ENCODE measurements at places on chromosomes 5 and 9.

GRCh38 chr9:126696401-126697145 is 82.8 kb downstream of the LMX1B start:
- DNase-seq, result no peak
- no peak overlapping the region for H3K27ac ChIP-seq
- H3K36me3 ChIP-seq, result no peaks in the 10 kb centered on the region
- no peaks in the 10 kb centered on the region for H3K4me1 ChIP-seq

GRCh38 chr5:73531356-73531755 is 33.1 kb downstream of the BTF3 start:
- no peak overlapping the region for H3K27ac ChIP-seq
- no peak for DNase-seq
- H3K4me3 ChIP-seq, result no peak overlapping the region
- H3K36me3 ChIP-seq, result no peaks in the 10 kb centered on the region
- H3K27me3 ChIP-seq, result no peaks in the 10 kb centered on the region
- 0 out of 2 replicates have a peak, but pooled peaks cover 5% of the 10 kb centered on the region for H3K4me1 ChIP-seq

- H3K4me3 ChIP-seq, result peak overlapping the region; percentile 54
- H3K27me3 ChIP-seq, result no peaks in the 10 kb centered on the region
- no peaks in the 10 kb centered on the region for H3K36me3 ChIP-seq
These were observed 702 bp downstream of the CDC20B start for GRCh38 chr5:55172051-55172899.

DNA sequence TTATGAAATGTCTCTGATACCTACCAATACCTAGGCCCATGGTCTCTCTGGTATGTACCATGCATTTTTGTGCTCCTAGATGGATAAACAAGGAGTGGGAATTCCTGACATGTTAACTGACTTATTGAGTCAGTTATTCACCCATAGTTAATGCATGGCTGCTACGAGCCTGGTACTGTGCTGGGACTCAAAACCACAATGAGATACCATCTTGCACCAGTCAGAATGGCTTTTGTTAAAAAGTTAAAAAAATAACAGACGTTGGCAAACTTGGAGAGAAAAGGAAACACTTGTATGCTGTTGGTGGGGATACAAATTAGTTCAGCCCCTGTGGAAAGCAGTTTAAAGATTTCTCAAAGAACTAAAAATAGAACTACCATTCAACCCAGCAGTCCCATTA is 293.8 kb downstream of the OSTF1 start:
- no peaks in the 10 kb centered on the region for H3K36me3 ChIP-seq
- no peaks in the 10 kb centered on the region for H3K27me3 ChIP-seq
- no peak for DNase-seq
- 0 out of 2 replicates have a peak, but pooled peaks cover 4% of the 10 kb centered on the region for H3K4me1 ChIP-seq
- no peak overlapping the region for H3K27ac ChIP-seq

GRCh38 chr9:112544477-112544876 is 57.9 kb downstream of the KIAA1958 start:
- H3K27me3 ChIP-seq, result no peaks in the 10 kb centered on the region
- no peaks in the 10 kb centered on the region for H3K4me1 ChIP-seq
- DNase-seq, result no peak
- no peak overlapping the region for H3K4me3 ChIP-seq
- H3K36me3 ChIP-seq, result no peaks in the 10 kb centered on the region
- H3K27ac ChIP-seq, result no peak overlapping the region

DNA sequence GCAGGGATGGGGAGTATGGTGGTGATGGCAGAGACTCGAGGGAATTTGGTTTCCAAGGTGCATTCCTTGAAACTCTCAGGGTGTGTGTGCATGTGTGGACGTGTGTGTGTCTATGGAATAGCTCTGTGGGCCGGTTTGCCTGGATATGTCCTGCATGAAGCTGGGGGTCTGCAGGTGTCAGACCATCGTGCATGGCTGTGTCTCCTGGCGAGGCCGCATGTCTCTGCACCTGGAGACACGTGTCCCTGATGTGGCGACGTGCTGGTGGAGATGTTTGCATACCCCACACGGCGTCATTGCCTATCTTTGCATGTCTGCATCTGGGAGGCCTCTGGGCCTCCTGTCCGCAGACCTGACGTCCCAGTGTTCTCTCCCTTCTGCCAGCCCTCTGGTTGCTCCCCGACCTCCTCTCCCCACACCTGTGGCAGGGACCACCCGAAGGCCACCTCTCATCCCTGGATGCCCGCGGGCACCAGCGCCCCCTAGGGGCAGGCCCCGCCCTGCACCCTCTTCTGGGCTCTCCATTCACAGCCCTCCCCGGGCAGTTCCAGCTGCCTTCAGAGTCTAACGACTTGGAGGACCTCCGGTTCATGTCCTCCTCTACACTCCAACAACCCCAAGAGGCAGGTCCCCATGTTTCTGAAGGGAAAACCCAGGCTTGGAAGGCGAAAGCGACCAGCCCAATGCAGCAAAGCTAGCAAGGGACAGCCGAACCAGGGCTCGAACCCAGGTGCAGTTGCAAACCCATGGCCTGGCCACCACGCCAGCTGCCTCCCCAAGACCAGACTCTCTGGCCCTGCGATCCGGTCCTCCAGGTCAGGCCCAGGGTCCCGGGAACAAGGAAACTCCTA is 88.6 kb downstream of the LMX1B start:
- no peak overlapping the region for H3K4me3 ChIP-seq
- no peaks in the 10 kb centered on the region for H3K36me3 ChIP-seq
- no peak overlapping the region for H3K27ac ChIP-seq
- peaks cover 34% of the 10 kb centered on the region for H3K27me3 ChIP-seq
- DNase-seq, result no peak

- H3K4me1 ChIP-seq, result no peaks in the 10 kb centered on the region
- no peak overlapping the region for H3K4me3 ChIP-seq
- no peaks in the 10 kb centered on the region for H3K36me3 ChIP-seq
- H3K27ac ChIP-seq, result no peak overlapping the region
These were observed 94.2 kb downstream of the TLE4 start for GRCh38 chr9:79665931-79666330.

DNA sequence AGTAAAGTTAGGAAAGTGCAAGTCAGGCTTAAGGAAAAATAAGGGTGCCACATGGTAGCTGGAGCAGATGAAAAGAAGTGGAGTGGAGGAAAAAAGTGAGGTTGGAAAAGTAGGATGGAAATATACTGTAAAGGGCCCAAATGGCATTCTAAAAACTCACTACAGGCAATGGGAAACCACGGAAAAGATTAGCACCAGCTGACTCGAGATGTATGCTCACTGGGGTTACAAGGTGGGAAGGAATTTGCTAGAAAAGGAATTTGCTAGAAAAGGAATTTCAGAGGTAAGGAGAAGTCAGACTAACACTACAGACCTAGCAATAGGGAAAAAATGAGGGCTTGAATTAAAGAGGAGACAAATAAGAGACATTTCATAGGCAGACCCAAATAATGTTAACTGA is 3.6 kb downstream of the PSMD5 start:
- H3K27ac ChIP-seq, result no peak overlapping the region

DNA sequence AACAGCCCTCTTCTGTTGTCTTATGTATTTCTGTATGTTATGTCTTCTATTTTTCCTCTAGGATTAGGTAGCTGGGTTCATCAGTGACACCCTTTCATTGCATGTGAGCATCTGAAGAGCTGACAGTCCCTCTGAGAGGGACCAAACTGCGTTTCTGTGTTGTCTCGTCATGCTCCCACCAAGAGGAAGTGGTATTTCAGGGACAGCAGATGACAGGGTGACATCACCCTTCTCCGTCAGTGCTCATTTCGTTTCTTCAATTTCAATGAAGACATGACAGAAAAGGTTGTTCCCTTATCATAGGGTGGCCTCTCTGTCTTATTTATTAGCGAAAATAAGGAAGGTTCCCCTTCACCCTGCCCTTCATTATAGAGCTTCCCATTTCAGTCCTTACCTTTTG is 225.9 kb upstream of the NR4A3 start:
- H3K36me3 ChIP-seq, result no peaks in the 10 kb centered on the region
- no peak overlapping the region for H3K27ac ChIP-seq
- DNase-seq, result no peak
- H3K4me3 ChIP-seq, result no peak overlapping the region
- H3K4me1 ChIP-seq, result no peaks in the 10 kb centered on the region

GRCh38 chr9:27431543-27432147 is 92.4 kb upstream of the IFNK start:
- H3K4me1 ChIP-seq, result peaks cover 37% of the 10 kb centered on the region
- H3K27ac ChIP-seq, result peak overlapping the region; percentile 54
- no peak overlapping the region for H3K4me3 ChIP-seq
- H3K36me3 ChIP-seq, result no peaks in the 10 kb centered on the region
- no peak for DNase-seq

- DNase-seq, result peak; percentile 13
- no peak overlapping the region for H3K27ac ChIP-seq
- no peaks in the 10 kb centered on the region for H3K4me1 ChIP-seq
- H3K36me3 ChIP-seq, result no peaks in the 10 kb centered on the region
- H3K27me3 ChIP-seq, result no peaks in the 10 kb centered on the region
- H3K4me3 ChIP-seq, result no peak overlapping the region
These were observed 31.2 kb upstream of the TARS1 start for GRCh38 chr5:33409435-33410170.

DNA sequence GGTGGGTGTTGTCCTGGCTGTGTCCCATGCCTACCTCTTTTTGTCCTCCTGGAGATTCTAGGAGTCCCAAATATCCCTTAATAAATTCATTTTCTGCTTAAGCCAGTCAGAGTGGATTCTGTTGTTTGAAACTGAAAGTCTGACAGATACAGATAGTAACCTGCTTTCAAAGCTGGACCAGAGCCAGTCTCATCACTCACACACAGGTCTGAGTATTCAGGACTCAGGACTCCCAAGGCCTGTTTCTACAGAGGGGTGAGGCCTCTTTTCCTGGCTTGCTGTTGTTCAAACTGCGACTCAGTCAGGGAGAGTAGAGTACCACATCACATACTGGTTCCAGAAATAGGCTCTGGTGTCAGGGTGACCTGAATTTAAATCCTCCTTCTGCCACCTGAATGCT is 190.1 kb downstream of the PAX5 start:
- no peak overlapping the region for H3K27ac ChIP-seq
- peaks cover 37% of the 10 kb centered on the region for H3K27me3 ChIP-seq
- H3K36me3 ChIP-seq, result no peaks in the 10 kb centered on the region
- H3K4me1 ChIP-seq, result no peaks in the 10 kb centered on the region
- no peak overlapping the region for H3K4me3 ChIP-seq
- DNase-seq, result no peak

DNA sequence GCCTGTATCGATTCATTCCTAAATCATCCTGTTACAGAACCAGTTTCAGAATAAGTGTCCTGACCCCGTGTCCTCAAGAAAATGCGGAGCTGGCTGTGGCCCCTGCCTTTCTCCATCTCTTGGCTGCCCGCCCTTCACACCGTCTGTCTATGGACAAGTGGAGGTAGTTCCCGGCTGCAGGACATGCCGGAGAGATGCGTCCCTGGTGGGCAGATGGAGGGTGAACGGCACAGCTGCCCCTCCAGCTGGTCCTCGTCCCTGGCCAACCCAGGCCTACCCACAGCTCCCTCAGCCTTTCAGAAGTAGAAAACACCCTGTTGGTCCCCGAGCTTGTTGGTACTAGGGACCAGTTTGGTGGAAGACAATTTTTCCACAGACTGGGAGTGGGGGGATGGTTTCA is 14.8 kb upstream of the EXOC3 start:
- no peaks in the 10 kb centered on the region for H3K27me3 ChIP-seq
- DNase-seq, result no peak
- no peak overlapping the region for H3K4me3 ChIP-seq
- no peak overlapping the region for H3K27ac ChIP-seq

GRCh38 chr5:181205761-181206649 is 1.0 kb upstream of the TRIM7 start:
- H3K27ac ChIP-seq, result no peak overlapping the region
- H3K4me1 ChIP-seq, result peaks cover 12% of the 10 kb centered on the region
- H3K4me3 ChIP-seq, result peak overlapping the region; percentile 69
- no peaks in the 10 kb centered on the region for H3K27me3 ChIP-seq
- no peak for DNase-seq

DNA sequence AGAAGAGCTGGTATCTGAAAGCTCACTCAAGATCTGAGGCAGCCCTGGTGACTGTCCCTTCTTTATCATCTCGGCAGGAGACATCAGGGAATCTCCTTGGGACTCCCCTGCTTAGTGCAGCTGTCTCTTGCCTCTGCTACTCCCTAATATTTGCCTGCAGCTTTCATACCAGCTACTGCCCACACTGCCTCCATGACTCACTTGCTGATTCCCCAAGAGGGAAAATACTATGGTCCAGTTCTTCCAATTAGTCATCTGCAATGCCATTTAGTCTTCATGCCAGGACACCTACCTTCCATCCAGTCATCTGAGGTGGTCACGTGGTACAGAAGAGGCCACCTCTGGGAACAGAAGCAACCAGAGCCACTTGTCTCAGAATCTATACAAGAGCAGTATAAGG is 270.8 kb downstream of the NTRK2 start:
- H3K4me1 ChIP-seq, result no peaks in the 10 kb centered on the region
- H3K36me3 ChIP-seq, result no peaks in the 10 kb centered on the region
- no peak overlapping the region for H3K4me3 ChIP-seq
- no peak overlapping the region for H3K27ac ChIP-seq
- no peaks in the 10 kb centered on the region for H3K27me3 ChIP-seq

DNA sequence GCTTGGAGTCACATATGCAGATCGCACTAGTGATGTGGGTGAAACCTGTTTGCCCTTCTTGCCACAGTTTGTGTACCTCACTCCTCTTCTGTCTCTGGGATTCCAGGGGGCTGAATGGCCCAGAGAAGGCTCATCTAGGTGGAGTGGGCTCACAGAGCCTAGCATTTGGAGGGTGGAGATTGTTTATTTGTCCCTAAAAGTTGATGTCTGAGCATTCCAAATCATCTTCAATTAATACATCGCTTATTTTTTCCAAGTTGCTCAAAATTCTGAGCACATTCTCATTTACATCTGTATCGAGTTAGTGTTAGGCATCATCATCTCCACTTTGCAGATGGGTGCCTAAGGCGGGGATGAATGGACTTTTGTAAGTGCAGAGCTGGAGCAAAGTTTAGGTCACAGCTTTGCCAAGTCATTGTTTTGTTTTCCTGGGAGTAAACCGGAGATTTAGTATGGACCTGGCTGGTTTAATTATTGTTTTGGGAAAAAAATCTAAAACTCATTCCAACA is 2.0 kb downstream of the ABL1 start:
- peak overlapping the region; percentile 72 for H3K4me3 ChIP-seq
- H3K27ac ChIP-seq, result 0 out of 2 replicates have a peak overlapping the region, but pooled peaks have one; percentile 1
- H3K27me3 ChIP-seq, result no peaks in the 10 kb centered on the region
- no peaks in the 10 kb centered on the region for H3K36me3 ChIP-seq
- peaks cover 30% of the 10 kb centered on the region for H3K4me1 ChIP-seq

DNA sequence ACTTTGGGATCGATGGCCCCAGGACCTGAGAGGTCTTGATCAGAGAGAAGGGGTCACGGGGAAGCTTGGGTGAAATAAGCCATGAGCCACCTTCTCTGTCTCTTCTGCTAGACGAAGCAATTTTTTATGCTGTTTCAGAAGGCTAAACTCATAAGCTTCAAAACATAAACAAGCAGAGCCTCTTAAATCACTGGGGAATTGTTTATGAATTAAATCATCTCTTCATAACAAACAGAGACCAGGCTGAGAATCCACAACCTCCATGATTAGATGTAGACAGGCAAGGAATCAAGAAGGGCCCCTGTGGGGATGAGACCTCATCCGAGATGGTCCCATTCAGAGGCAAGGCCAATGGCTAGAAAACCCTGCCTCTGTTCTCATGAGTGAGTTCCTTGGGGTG is 21.7 kb upstream of the TCOF1 start:
- no peaks in the 10 kb centered on the region for H3K4me1 ChIP-seq
- no peak for DNase-seq
- H3K27ac ChIP-seq, result no peak overlapping the region
- no peaks in the 10 kb centered on the region for H3K27me3 ChIP-seq
- no peaks in the 10 kb centered on the region for H3K36me3 ChIP-seq
